RPMI7951 (cell line): ENCODE measurements at places on chromosomes 3 and 15.
A peak's percentile ranks its signal among the peaks of the same experiment; 100 is the strongest.

- DNase-seq: no peak
Measured at GRCh38 chr3:141499284-141499683, 12.5 kb downstream of the RASA2 start.

DNA sequence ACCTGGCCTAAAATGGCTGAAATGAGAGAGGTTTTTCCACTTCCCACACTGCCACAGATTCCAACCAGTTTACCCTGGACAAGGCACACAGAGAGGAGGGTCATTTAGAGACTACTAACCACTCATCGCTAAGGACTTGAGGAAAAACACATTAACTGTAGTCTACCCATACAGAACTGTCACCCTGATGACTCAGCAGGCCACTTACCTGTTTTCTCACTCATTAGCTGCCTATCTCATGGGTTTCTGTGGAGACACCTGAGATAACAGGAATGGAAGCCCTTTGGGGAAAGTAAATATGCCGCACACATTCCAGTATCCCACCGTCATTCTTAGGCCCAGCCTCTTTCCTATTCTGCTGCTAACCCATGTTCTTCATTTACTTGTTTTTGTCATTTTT, 50.0 kb downstream of the ABCC5 start:
- DNase-seq: no peak

GRCh38 chr3:12154151-12154550, 4.6 kb downstream of the TIMP4 start:
- peak; percentile 33 for DNase-seq

GRCh38 chr15:67190813-67191212, 63.6 kb downstream of the AAGAB start:
- DNase-seq: no peak

DNA sequence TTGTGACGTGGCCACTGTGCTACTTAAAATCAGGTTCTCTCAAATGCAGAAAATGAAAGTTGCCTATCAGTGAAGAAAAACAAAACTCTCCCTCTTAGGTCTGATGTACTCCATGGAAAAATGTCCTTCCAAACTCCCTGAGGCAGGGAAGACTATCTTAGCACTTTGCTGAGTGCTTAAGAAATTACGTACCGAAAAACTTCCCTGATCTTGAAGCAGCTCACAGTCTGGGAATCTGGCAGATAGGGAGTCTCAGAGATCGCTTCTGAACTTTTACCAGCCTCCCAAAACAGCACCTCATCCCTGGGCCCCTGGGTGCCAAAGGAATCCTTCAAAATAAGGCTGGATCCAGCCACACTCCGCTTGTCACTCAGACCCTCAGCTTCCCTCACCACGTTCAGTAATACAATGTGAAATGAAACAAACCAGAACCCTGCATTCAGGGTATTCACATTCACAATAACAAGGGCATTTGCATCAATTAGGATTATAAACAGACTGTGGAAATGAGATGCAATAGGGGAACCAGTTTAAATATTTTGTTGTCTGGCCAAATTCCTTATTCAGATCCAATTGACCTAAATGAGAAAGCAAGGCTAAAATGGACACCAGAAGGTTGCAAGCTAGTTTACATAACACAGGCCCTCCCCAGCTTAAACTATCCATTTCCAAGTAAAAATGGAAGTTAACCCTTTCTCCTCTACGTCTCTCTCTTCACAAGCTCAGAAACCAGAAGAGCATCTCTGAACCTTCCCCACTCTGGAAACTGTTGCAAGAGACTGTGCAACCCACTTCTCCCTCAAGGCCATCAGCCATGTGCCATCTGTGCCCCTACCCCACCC, 20.9 kb downstream of the OSBPL10 start:
- DNase-seq: peak; percentile 42

DNA sequence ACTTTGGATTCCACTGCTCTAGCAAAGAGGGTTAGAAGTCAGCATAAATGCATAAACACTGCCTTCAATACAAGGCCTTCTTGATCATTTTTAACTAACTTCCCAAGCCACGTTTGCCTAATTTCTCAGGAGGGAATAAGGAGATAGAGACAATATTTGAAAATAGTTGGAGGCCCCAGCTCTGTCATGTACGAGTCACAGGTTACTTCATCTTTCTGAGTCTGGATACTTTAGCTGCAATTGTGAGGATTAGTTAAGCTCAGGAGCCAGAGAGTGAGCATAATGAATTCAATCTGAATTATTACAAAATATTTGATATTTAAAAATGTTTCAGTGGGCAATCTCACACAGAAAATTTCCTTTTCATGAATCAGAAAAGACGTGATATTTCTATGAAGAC, 298.9 kb downstream of the SHOX2 start:
- no peak for DNase-seq

- DNase-seq: no peak
Measured at GRCh38 chr15:96066852-96067495, 263.5 kb upstream of the NR2F2 start.

DNA sequence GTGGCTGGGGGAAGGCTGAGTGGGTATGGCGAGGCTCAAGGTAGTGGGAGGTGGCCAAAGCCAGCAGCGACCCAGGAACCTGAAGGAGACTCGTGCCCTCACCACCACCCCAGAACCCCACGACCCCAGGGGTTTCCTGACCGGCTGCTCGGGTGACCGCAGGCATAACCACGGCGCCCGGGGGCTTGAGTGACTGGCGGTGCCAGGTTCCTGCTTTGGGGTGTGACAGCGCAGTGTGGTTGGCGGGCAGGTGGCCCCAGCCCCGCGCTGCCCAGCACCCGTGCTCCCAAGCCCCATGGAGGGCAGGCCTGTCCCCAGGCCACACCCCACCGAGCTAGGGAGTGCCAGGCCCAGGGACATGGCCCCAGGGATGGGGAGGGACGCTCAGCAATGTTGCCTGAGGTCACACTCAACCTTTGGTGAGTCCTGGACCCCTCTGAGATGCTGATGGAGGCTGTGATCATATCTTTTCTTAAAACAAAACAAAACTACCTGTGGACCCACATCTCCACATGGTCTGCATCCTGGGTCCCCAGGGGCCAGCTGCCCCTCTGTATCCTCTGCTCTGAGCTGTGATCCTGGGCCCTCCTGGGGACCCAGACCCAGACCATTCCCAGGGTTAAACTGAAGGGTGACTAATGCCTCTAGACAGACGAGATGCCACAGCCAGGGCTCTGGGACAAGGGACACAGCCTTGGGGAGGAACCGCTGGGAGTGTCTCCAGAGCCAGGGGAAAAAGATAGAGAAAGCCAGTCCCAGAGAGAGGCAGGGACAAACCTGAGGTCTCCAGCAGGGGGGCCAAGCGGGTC, 13.0 kb downstream of the DNAJB8 start:
- no peak for DNase-seq

DNA sequence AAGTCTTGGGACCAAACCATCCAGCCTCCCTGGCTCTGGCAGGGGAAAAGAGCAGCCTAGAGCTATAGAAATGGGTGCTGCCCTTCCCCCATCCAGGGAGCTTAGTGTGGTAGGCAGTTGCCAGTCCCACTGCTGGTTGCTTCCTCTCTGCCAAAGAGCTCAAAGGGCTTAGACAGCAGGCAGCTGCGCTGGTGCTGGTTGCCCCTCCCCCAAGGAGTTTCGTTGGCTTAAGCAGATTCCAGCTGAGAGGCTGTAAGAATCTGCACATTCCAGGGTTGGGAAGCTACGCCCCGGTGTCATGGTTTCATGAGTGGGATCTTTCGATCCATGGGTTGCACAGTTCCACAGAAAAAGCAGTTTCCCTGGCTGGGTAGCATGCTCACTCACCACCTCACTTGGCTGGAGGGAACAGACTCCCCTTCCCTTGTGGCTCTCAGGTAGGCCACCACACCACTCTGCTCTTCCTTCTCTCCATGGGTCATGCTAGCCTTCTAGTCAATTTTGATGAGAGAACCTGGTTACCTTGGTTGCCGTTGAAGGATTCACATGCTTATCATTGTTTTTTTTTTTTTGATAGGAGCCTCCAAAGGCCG, 195.1 kb downstream of the EPHA6 start:
- no peak for DNase-seq

GRCh38 chr3:33218446-33219174, at the start of gene SUSD5:
SUSD5 (minus strand) TSS chr3:33218810; CDS start chr3:33218797, 13 bp downstream.
- peak; percentile 59 for DNase-seq

DNA sequence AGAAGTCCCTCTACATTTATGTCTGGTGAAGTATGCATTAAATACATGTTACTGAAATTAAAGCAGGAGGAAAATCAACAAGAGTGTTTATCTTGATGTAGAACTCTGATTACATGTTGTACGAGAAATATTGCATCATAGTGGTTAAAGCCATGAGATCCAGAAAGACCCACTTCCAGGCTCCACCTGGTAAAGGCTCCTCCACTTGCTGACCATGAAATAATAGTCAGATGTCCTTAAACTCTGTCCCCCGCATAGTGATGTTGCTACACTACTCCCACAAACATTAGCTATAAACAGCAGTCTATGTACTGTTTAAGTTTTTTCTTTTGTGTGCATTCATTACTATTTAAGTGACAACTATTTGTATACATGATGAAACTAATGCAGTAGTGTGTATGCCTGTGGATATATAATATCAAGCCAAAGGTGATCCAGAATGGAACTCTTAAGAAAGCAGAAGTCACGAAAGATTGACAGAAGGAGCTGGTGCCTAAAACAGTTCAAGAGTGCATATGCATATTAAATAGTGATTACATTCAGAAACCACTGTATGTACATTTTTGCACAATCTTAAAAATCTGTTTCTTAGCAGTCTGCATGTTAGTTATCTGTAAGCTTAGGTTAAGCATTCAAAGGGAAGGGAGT, 264.4 kb upstream of the KCNMB2 start:
- DNase-seq: no peak

GRCh38 chr15:77644543-77645247, 12.0 kb upstream of the LINGO1 start:
- DNase-seq: no peak

DNA sequence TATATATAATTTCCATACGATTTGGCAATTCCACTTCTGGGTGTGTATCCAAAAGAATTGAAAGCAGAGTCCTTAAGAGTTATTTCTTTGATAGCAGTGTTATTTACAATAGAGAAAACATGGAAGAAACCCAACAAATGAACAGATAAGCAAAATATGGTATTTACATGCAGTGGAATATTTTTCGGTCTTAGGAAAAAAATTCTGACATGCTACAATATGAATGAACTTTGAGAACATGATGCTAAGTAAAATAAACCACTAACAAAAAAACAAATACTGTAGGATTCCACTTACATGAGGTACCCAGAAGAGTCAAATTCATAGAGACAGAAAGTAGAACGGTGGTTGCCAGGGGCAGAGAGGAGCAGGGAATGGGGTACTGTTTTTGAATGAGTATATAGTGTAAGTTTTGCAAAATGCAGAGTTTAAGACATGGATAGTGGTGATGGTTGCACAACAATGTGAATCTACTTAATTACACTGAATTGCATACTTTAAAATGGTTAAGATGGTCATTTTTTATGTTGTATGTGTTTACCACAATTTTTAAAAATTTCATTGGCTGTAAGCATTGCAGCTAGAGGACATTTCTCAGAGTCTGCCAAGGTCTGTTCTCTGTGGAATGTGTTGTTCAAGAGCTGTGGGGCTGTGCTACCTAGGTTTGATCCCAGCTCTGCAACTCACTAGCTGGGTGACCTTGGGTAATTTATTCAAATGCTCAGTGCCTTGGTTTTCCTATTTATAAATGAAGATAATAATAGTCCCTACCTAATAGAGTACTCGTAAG, 122.1 kb downstream of the MEX3B start:
- DNase-seq: no peak

DNA sequence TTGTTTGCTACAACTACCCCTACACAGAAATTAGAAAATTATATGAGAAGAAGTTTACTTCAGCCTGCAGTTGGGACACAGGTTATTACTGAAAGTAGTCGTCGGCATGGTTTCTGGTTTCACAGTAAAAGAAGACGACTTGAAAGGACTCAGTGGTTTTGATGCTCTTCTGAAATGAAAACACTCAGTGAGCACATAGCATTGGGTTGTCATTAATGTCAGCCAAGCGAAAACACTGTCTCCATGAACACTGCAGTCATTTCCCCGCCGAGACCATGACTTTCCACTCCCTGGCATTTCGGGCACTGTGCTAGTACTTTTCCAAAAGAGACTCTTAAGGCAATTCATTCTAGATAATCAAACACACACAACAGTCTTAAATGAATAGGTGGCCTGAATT, 69.2 kb upstream of the ICE2 start:
- no peak for DNase-seq

GRCh38 chr3:177478170-177478867, 281.0 kb upstream of the TBL1XR1 start:
- DNase-seq: peak; percentile 99

DNA sequence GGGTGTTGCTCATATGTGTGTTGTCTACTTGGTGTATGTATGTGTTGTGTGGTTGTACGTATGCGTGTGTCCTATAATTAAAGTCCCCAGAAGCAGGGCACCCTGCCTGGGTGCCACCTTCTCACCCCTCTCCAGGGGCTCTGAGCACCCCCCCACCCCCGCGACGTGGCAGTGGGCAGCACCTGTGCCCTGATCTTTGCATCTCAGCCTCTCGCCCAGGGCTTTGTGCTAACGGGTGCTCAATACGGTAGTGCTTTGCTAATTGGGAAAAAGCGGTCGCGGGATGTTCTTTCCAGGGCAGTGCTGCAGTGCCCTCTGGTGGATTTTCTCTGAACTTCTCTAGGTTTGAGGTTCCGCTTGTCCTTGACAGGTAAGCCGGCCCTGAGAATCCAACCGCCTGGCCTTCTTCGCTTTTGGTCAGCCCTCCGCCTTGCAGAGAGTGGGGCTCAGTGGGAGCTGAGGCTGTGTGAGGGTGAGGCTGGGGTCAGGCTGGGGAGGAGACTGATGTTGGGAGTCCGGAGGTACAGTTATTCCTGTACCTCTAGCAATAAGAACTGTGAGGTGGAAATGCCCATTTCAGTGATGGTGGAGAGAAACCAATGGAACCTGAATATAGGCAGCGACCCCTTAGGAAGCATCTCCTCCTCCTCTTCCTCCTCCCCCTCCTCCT, 17.6 kb upstream of the EPHB3 start:
- DNase-seq: peak; percentile 79

DNA sequence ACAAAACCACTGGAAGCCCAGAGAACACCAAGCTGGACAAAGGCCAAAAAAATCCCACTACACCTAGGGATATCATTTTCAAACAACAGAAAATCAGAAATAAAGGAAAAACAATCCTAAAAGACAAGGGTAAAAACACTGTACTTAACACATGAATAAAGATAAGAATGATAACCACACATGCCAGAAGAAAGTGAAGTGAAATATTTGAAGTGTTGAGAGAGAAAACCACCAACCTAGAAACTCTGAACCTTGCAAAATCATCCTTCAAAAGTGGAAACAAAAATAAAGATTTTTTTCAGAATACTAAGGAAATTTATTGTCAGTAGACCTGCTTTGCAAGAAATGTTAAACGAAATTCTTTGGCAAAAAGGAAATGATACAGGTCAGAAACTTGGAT, 45.1 kb downstream of the KPNA1 start:
- DNase-seq: no peak
